ENCODE measurements at places on chromosomes 7 and 10. TPM values are rescaled to one million over a fixed set of nuclear protein-coding genes. Genes with fewer than 3 reads are reported as not detected.

COPS6 gene
- total RNA-seq = 197 TPM

CDK1 gene
- 87.6 TPM for total RNA-seq

ITIH2 gene
- 0.27 TPM for total RNA-seq

GCK gene
- not detected for total RNA-seq

PDLIM1 gene
- total RNA-seq = 143 TPM

TFEC gene
- total RNA-seq = 0.10 TPM

GSTO2 gene
- total RNA-seq = 1.4 TPM

AEBP1 gene
- not detected for total RNA-seq

TSPAN12 gene
- total RNA-seq = 0.53 TPM

MRM2 gene
- 54.7 TPM for total RNA-seq

SLC26A5 gene
- not detected for total RNA-seq

NXPH1 gene
- total RNA-seq = not detected

MYPN gene
- total RNA-seq = 2.7 TPM

NFE2L3 gene
- total RNA-seq = 10.2 TPM

NEUROD6 gene
- not detected for total RNA-seq

CFTR gene
- not detected for total RNA-seq

SPDYE2B gene
- total RNA-seq = not detected

PON1 gene
- total RNA-seq = 0.34 TPM

UCMA gene
- total RNA-seq = not detected

ANKRD1 gene
- total RNA-seq = 4.4 TPM

CACNA2D1 gene
- total RNA-seq = 8.3 TPM

INMT gene
- total RNA-seq = not detected

FUOM gene
- total RNA-seq = 12.8 TPM

LZTS2 gene
- 30.1 TPM for total RNA-seq

ZNF37A gene
- total RNA-seq = 7.5 TPM

VSIR gene
- 27.4 TPM for total RNA-seq

CFAP46 gene
- 1.0 TPM for total RNA-seq

SDK1 gene
- 0.59 TPM for total RNA-seq

RNF32 gene
- total RNA-seq = 1.4 TPM

SPDYE6 gene
- total RNA-seq = not detected

VDAC2 gene
- 315 TPM for total RNA-seq

OR2F1 gene
- total RNA-seq = not detected

GSAP gene
- total RNA-seq = 2.8 TPM

EPO gene
- total RNA-seq = not detected

DRGX gene
- total RNA-seq = not detected

DPP6 gene
- total RNA-seq = not detected

SMKR1 gene
- 7.1 TPM for total RNA-seq

MYO3A gene
- not detected for total RNA-seq

DMBT1 gene
- total RNA-seq = 0.05 TPM

FAM180A gene
- not detected for total RNA-seq

FGL2 gene
- total RNA-seq = not detected

PPP1R9A gene
- 4.9 TPM for total RNA-seq

ACTL6B gene
- total RNA-seq = not detected

MYH16 gene
- 0.87 TPM for total RNA-seq

PNLIPRP2 gene
- 0.09 TPM for total RNA-seq

VAX1 gene
- 1.4 TPM for total RNA-seq

UNC5B gene
- total RNA-seq = 0.53 TPM

SFRP4 gene
- 4.2 TPM for total RNA-seq

CRHR2 gene
- not detected for total RNA-seq

MPP7 gene
- total RNA-seq = 0.24 TPM

CPN1 gene
- 0.20 TPM for total RNA-seq

LRRC61 gene
- 0.07 TPM for total RNA-seq

PRSS2 gene
- not detected for total RNA-seq

GPRIN2 gene
- 33.2 TPM for total RNA-seq

Data from A549 treated with CpdA at 1 μM for 4 hours (cell line).